ENCODE measurements at places on chromosomes 3 and 15.

DNA sequence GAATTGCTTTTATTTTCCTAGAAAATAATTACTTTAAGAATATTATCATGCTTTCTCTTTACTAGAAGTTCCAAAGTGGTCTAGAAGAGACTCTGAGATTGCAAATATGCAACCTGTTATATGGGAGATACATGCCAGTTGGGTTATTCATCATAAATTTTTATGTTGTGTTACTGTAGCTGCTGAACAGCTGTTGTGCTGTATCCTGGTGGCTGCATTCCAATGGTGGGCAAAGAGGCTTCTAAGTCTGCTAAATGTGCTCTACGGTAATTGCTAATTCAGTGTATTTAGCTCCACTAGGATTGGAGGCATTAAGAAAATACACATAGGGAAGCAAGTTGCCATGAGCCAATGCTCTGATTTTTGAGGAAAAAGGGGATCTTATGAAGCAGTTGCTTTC is 409.0 kb downstream of the TUSC7 start:
- DNase-seq, result no peak

GRCh38 chr3:172179680-172180399 is 140.5 kb downstream of the FNDC3B start:
- DNase-seq, result no peak

- no peak for DNase-seq
Observed at GRCh38 chr3:16059081-16059537, 115.4 kb upstream of the GALNT15 start.

DNA sequence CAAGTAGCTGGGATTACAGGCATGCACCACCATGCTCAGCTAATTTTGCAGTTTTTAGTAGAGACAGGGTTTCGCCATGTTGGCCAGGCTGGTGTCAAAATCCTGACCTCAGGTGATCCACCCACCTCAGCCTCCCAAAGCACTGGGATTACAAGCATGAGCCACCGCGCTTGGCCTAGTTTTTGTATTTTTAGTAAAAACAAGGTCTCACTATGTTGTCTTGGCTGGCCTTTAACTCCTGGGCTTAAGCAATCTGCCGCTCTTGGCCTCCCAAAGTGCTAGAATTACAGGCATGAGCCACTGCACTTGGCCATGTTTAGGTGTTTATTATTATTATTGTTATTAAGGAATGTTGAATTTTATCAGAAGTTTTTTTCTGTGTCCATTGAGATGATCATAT is 14.7 kb downstream of the IL16 start:
- DNase-seq, result no peak

DNA sequence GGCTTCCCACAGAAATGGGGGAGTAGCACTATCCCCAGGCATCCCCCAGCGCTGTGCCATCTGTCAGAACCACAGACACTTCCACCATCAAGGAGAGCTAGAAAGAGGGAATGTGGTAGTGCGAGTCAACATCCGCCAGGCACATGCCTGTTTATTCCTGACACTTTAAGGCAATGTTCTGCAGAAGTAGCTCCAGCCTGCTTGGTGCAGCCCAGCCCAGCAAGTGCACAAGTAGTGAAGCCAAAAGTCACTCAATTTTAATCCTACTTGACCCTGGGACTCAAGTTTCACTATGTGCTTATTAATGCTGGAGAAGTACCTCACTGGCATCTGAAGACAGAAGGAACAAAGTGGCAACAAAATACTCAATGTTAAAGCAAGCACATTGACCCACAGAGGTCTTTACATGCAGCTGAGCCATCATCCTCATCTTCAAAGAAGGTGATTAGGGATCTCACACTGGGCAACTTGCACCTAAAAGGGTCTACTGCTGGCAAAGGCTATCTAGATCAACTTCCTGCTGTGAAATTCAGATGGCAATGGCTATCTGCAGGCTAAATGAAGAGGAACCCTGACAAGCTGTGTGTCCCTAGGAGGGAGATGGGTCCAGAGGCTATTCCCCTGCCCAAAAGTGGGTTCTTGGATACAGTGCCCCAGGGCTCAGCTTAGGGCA is 61.4 kb upstream of the CLDN18 start:
- DNase-seq, result no peak

- DNase-seq, result no peak
Observed at GRCh38 chr15:36658898-36659639, 79.6 kb downstream of the CDIN1 start.

GRCh38 chr3:53844262-53845102 is 1.7 kb downstream of the CHDH start:
- DNase-seq, result no peak

DNA sequence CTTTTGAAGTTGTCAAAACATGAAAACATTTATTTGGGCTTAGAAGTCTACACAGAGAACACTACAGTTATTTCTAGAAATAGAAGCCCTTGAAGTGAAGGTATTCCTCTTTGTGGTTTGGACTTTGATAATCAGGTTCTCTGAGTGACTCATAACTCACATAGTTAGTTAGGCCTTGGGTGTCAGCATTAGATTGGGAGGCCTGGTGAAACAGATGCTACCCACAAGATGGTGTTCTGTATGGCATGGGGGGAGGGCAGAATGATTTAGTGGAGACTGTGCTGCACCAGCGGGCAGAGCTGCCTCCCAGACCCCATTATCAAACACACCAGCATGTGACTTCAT is 108.9 kb upstream of the ETV5 start:
- no peak for DNase-seq

DNA sequence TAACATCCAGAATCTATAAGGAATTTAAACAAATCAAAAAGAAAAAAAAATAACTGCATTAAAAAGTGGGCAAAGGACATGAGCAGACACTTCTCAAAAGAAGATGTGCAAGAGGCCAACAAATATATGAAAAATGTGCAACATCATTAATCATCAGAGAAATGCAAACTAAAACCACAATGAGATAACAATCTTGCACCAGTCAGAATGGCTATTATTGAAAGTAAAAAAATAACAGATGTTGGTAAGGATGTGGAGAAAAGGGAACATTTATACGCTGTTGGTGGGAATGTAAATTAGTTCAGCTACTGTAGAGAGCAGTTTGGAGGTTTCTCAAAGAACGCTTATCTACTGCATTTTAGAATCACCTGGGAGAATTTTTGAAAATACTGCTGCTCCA is 186.1 kb downstream of the OTOL1 start:
- DNase-seq, result no peak

- no peak for DNase-seq
Observed at GRCh38 chr3:137787529-137787928, 23.4 kb downstream of the SOX14 start.

GRCh38 chr3:151962352-151962751 is 88.9 kb downstream of the SUCNR1 start:
- DNase-seq, result no peak

DNA sequence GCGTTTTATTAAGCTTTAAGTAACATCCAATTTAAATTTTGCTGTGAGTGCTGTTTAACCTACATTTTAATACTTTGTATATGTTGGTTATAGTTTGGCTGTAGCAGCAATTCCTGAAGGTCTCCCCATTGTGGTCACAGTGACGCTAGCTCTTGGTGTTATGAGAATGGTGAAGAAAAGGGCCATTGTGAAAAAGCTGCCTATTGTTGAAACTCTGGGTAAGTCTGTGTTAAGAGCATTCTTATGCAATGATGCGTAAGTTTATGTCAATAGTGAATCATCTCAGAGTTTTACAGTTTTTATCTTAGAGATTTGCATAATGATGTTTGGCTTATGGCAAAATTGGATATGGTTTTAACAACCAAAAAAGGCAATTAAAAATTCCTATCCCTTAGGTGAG is 62.7 kb downstream of the ASTE1 start:
- DNase-seq, result no peak

DNA sequence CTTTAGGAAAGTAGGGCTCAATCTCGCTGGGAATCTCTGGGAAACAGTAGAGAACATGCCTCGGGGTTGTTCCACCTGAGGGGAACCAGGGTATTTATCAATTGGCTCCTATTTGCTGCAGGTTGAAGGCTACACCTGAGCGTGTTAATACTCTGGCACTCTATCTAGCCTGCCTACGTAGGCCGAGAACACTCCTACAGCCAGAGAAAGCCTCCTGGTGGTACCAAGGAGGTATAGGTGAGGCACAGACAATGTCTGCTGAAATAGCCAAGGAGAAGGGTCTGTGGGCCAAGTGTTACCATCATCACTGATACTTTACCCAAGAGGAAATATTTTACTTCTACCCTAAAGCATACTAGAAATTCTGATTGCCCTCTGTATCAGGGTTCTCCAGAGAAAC is 341.0 kb upstream of the UBE2E2 start:
- no peak for DNase-seq

GRCh38 chr3:29890801-29891200 is 609.9 kb downstream of the RBMS3 start:
- DNase-seq, result no peak
